BJ (cell line): ENCODE measurements at places on chromosomes 2 and 18.

- no peak for DNase-seq
Observed at GRCh38 chr2:207465894-207466293, 63.9 kb upstream of the CREB1 start.

GRCh38 chr2:58629545-58630119 lies 388.5 kb upstream of the FANCL start:
- no peak for DNase-seq

DNA sequence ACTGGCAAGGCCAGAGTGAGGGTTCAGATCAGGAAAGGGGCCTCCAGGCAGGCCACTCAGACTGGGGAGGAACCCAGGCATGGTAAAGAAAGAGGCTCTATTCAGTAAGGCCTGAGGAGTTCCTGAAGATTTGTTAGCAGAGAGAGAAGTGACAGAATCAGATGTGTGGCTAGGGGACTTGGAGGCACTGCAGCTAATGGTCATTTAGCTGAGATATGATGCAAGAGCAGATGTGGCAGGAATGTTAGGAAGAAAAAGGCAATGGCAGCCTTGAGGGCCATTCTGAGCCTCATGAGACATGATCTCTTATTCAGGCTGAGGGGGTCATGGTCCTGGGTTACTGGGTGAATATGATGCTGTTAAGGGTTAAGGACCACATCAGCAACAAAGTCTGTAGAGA lies 73.4 kb downstream of the CCDC93 start:
- DNase-seq, result no peak

DNA sequence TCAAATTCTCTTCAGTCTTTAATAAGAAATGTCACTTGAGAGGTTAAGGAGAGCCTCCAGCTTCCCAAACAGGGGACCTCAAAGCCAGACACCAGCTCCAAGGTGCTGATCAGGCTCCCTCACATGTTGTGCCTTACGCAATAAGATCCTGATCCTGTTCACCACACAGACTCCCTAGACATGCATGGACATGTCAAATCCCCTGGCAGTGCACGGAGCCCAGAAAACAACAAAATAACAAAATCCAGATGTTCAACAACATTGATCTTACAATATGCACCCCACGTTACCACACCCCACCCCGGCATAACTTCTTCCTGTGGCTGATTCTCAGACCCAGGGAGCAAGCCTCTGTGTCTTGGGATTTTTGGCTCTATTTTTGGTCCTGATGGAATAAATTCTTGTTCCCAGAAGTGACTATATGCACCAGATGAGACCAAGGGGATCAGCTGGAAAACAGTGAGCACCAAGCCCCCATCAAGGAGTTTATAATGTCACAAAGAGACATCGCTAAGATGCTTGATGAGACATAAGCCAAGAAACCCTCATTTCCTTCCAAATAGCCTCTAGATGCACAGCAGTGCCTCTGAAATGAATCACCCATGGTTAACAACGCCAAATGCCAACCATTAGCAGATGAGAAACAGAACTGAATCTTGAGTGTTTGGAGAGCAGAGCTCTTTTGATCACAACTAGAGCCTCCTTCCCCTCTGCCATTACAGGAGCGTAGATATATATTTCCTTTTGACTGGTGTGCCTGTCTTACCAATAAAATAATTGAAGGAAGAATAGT lies 198.2 kb downstream of the PRKCE start:
- DNase-seq, result peak; percentile 66

DNA sequence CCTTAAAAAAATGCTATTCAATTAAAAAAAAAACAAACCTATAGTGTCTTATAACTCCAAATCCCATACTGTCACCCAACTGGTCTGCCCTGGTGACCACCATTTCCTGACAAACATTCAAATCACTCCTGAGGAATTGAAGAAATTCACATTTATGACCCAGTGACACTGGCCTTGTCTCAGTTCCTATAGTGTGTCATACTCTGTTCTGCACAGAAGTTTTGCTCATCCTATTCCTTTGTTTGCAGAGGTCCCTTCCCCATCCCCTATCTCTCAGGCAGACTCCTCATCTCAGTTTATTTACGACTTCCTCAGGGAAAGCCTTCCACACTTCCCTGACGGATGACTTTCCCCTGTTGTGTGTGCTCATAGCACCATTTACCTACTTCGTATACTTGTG lies 14.7 kb downstream of the ZC3H6 start:
- DNase-seq, result no peak

- DNase-seq, result no peak
Observed at GRCh38 chr2:15163326-15163725, 397.8 kb downstream of the NBAS start.

DNA sequence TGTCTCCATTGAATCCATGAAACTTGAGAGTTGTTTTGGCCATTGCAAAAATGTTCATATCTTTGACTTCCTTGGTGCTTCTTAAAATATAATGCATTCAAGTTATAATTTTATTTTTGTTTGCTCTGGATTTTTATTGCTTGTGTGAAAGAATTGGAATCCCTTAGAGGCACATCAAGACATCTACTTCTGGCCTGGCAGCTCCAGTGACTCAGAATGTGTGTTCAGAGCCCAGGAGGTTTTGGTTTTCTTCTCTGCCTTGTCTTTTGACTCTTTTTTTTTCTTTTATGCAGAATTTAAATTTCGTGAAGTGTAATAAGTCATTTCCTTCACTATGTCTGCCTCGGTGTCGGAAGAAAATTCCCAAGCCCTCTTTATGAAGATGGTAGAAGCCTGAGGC lies 180.2 kb downstream of the LTBP1 start:
- no peak for DNase-seq

- DNase-seq, result no peak
Observed at GRCh38 chr18:32804134-32804888, 31.5 kb upstream of the KLHL14 start.

- no peak for DNase-seq
Observed at GRCh38 chr2:215413974-215414373, 21.9 kb downstream of the FN1 start.

GRCh38 chr2:176935543-176936102 lies 277.0 kb upstream of the HNRNPA3 start:
- no peak for DNase-seq

GRCh38 chr2:195029804-195030654 lies 627.0 kb upstream of the SLC39A10 start:
- no peak for DNase-seq

DNA sequence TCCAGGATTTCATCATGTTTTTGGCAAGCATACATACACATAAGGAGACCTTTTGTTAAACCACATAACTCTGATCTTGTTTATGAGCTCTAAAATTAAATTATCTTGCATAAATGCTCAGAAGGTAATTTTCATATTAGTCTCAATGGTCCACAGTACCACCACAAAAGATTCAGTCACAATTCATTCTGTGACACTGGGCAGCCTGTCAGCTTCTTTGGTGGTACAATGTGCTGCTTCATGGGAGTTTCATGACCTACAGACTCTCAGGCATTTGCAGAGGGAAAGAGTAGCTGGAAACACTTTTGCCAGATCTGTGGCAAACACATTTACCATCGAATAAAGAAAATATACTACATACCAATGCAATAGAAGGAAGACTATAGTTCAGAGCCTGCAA lies 51.3 kb upstream of the ZNF397 start:
- DNase-seq, result no peak

DNA sequence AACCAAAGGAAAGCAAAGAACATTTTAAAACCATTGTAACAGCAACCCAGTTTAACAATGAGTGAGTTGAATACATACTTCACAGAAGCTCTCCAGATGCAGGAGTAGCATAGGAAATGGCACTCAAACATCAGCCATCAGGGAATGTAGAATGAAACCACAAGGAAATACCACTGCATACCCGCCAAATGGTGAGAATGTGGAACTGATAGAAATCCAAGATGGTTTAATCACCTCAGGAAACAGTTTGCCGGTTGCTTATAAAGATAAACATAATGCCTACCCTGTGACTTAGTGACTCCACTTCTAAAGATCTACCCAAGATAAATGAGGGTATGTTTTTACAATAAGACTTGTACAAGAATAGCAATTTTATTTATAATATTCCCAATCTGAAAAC lies 132.0 kb downstream of the GALNT1 start:
- peak; percentile 29 for DNase-seq

DNA sequence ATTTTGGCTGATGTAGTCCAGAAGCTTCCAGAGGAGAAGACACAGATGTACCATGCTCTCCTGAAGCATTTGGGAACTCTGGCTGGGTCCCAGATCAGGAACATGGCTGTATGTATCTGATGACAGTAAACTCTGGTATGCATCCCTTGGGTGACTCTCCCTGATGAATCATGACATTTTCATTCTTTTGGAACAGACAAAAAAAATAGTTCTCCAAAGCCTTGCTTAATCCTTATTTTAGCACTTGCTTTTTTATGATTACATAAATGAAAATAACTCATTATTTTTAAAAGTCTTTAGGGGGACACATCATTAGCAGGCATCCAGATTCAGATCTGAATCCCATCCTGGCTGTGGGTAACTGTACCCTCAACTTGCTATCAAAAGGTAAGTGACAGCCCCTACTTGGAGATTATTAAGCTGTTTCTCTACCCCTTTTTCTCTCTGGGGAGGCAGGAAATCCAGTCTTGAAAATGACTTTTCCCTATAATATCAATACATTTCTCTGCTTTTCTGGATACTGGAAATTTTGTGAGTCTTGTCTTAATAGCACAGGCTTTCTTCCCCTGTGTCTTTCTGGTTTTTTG lies 23.3 kb downstream of the AOX1 start:
- peak; percentile 72 for DNase-seq

DNA sequence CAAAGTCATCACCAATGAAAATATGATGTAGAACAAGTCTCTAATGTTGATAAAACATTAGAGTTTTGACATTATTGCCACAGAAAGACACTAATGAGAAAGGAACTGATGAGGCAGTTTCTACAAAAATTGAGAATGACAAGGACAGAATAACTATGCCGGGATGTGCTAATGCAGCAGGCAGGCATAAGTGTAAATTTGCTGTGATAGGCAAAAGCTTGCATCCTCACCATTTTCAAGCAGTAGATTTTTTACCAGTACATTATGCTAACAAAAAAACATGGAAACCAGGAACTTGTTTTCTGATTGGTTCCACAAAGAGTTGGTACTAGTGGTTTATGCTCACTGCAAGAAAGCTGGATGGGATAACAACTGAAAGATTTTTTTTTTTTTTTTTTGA lies 715.5 kb upstream of the LRRTM4 start:
- no peak for DNase-seq

DNA sequence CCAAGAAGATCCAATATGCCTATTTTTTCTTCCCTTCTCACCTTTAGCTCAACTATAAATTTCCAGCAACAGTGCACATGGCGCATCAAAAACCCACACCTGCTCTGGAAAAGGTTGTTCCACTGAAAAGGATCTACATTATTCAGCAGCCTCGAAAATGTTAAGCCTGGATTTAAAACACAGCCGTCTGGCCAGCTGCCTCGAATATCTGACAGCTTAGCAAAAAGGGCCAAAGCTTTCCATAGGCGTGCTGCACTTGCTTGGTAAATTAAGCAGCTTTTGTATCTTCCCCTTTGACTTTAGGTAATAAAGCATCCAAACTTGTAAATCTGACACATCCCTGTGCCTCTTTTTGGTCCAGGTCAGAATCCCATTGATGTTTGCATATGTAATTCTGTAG lies 20.5 kb downstream of the DAPL1 start:
- no peak for DNase-seq

DNA sequence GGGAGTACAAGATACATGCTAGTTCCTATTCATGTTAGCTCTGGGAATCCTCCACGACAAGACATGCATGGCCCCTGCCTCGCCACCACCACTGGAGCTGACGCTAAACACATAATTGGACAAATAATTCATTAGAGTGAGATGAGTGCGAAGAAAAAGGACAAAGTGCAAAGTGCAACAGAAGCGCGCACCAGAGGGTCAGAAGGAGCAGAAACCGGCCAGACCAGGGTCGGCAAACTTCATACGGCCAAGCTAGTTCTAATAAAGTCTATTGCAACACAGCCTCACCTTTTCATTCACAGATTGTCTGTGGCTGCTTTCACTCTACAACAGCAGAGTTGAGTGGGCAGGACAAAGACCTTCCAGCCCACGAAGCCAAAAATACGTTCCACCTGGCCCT lies 266.1 kb upstream of the KLHL29 start:
- no peak for DNase-seq

- DNase-seq, result no peak
Observed at GRCh38 chr2:131048641-131049040, 44.6 kb downstream of the FAM168B start.

- DNase-seq, result no peak
Observed at GRCh38 chr2:62281663-62282062, 85.7 kb downstream of the B3GNT2 start.

DNA sequence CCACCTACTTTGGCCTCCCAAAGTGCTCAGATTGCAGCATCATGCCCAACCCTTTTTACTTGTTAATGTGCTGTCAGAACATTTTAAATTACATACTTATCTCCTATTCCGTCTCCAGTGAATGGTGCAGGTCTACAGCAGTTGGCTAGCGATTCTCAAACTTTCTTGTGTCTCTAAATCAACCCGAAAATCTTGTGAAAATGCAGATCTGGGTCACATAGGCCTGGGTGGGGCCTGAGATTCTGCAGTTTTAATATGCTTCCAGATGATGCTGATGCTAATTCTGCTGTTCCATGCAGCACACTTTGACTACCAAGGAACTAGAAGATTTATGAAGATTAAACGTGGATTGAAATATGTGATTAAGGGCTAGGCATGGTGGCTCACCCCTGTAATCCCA lies 14.8 kb upstream of the ACSL3 start:
- no peak for DNase-seq

DNA sequence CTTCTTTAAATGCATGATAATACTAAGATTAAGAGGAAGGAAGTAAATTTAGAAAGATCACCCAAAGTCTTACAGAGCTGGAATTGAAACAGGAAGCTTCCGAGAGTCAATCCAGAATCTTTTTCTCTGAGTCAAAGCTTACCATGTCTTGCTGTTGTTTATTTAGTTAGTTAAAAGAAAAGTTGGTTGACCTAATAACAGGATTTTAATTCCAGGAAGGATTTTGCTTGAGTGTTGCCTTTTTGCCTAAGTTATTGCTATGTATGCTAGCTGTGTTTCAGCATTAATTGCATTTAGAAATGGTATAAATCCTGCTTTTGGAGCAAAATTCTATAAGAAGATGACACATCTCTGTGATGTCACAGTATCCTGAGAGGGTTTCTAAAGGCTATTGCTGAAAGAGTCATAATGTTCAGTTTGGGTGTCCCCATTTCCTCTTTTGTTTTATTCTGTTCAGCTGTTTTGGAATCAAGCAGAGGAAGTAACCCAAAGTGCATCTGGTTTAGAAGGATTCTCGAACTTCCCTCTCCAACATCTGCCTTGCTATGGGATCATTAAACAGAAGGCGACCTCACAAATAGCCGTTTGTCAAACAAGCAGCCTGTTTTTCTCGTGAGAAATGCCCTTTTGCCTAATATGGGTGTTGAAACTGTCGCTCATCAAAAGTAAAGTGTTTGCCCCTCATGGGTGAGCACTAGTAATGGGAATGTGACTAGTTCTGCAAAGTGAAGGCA lies 271.5 kb upstream of the MMADHC start:
- DNase-seq, result peak; percentile 22

GRCh38 chr2:127632592-127633489 lies 13.1 kb upstream of the GPR17 start:
- DNase-seq, result no peak

GRCh38 chr2:209208211-209208610 lies 215.6 kb upstream of the MAP2 start:
- DNase-seq, result no peak
